ENCODE measurements at places on chromosomes 5 and 9.

- DNase-seq, result no peak
Measured at GRCh38 chr5:133790898-133791297, 177.5 kb downstream of the C5orf15 start.

DNA sequence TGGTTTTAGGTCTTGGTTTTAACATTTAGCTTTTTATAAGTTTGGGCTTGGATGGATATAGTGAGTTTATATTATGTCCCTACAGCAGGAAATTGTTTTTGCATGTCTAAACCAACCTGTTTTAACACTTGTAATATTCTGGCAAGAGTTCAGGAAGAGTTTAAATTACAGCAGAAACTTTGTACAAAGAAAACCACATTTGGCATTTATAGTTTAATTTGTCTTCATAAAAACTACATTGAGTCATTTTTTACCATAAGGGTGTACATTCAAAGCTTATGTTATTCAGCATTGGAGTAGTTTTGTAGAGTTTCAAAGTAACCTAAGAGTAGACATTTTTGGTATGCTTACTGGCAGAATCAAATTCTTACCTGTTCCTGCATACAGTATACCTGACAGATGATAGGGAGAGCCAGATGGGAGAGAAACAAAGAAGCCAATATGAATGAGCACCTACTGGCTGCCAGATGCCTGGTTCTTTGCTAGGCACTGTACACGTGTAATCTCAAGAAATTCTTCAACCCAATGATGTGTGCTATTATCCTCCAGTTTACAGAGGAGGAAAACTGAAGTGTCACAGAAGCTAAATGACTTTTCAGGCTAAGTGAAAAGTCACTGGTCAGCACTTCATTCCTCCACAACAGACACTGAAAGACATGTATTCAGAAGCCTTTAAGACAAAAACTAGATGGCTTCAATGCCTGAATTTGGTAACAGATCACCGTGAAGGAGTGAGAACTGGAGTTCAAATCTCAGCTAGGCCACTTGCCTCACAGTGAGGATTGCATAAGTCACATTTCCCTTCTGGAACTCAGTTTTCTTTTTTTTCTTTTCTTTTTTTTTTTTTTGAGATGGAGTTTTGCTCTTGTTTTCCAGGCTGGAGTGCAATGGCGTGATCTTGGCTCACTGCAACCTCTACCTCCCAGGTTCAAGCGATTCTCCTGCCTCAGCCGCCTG lies 25.9 kb upstream of the ECM2 start:
- no peak for DNase-seq

- no peak for DNase-seq
Measured at GRCh38 chr9:26131886-26132285, 453.6 kb upstream of the TUSC1 start.

DNA sequence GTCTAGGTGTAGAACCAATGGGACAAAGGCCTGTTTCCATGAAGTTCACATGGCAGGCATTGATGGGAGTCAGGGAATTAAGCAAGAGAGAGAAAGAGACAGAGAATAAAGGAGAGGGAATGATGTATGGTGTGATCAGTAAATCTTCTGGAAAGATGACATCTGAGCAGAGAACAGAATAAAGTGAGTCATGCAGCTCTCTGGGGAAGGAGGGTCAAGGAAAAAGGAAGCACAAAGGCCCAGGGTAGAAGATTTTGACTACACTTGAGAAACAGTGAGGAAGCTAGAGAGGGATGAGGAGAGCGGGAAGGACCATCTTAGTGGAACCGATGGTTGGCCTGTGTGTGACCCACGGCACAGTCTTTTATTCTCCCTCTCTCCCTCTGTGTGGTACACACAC lies 425.9 kb downstream of the SPOCK1 start:
- DNase-seq, result no peak

GRCh38 chr5:103037673-103038455 lies 82.1 kb downstream of the GIN1 start:
- DNase-seq, result no peak

DNA sequence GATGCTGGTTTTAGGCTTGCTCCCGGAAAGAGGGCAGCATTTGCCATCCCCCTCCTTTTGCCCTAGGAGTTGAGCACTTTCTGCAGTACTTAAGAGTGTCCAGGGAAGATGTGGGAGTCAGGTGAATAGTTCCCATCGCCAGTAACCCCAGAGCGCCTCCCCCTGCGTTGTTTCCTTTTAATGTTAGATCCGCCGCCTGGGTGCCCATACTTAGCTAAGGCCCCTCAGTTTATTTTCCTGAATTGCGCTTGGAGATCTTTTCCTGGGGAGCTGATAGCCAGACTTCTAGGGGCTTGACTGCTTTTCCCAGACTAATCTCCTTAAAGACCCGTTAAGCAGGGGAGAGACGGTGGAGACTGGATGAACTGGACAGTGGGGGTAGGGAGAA lies 377 bp upstream of the PCDHAC2 start:
- no peak for DNase-seq

- DNase-seq, result no peak
Measured at GRCh38 chr5:174423558-174423957, 300.8 kb upstream of the MSX2 start.

DNA sequence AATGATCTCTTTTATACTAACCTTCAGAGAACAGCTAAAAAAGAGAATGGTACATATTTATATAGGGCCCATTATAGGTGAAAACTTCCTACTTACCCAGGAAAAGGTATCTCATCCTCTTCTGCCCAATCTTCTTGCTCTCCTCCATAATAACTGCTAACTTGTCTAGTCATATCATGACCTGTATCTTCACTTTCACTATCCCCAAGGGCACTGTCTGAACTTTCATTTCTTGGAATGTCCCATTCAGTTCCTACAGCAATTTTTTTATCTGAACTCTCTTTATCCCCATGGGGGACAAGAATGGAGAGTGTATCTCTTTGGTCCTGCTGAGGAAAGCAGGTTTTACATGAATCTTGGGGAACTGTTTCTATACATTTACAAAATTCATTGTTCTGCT lies 36.4 kb upstream of the RAPGEF6 start:
- DNase-seq, result peak; percentile 27

GRCh38 chr5:51466214-51466613 lies 83.0 kb downstream of the ISL1 start:
- DNase-seq, result no peak

DNA sequence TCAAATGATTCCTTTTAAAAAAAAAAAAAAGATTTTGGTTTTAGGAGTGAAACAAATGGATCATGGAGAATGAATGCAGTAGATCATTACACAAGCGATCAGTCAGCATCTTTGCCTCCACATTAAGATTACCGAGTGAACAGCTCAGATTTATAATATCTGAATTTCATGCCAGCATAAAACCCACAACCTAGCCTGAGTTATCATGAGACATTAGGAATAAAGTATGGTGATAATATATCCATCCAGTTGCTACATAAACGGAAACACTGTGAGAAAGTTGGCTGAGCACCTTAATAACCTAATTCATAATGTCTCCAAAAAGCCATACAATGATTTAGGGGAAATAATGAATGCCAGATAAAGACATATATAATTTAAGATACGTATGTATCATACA lies 553.1 kb upstream of the TUSC1 start:
- DNase-seq, result no peak

GRCh38 chr5:58255970-58256369 lies 203.9 kb downstream of the PLK2 start:
- no peak for DNase-seq

- no peak for DNase-seq
Measured at GRCh38 chr5:66516550-66516949, 79.6 kb upstream of the MAST4 start.

GRCh38 chr5:107853696-107854095 lies 183.0 kb upstream of the EFNA5 start:
- DNase-seq, result no peak

- no peak for DNase-seq
Measured at GRCh38 chr5:140227046-140227445, 52.1 kb downstream of the CYSTM1 start.

DNA sequence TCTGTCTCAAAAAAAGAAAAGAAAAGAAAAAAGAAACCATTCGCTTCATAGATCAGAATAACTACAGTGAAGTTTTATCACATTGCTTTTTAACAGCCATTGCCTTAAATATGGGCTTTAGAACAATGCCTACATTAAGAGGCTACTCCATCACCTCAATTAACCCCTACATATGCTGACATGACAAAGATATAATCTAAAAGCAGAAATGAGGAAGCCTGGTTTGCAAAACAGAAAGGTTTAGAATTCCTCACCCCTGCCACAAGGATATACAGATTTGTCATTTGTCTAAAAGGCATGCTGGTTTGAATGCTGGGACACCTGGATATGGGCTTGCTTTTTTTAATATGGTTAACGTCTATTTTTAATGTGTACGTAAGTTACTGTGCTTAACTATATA lies 1353.0 kb upstream of the C9orf72 start:
- no peak for DNase-seq

Data from bone marrow (tissue), 2 donors.